ENCODE measurements at places on chromosomes 4 and X.

DNA sequence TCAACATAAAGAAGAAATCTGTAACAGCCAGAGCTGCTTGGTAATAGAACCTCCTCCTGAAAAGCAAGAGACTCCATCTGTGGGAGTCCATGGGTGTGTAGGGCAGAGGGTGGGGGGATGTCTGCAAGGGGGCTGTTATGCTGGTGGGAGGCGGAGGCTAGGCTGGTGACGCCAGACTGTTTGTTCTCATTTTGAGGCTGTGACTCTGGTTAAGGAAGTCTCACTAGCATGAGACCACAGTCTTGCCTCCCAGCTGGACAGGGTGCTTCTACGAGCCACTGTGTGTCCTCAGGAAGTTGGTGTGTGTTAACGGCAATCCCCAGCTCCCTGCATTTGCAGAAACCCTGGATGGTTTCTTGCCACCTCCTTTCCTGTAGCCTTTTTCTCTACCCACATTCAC is 79.8 kb downstream of the NSUN7 start:
- DNase-seq: no peak

DNA sequence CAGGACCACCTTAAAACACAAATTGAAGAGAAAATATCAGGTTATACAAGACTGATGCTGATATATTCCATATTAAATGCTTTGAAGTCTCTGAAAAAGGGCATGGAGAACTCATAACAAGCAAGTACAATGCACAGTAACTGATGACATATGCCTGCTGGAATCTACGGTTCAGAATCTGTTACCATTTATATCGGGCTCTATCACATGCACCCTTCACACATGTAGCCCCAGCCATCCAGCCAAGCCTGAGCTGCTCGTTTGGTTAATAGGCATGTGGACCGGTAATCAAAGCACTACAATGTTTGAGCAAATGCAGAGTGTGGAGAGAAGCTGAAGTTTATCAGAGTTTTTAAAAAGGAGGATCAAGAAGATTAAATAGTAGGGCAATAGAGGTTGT is 11.8 kb downstream of the COMMD8 start:
- DNase-seq: no peak

DNA sequence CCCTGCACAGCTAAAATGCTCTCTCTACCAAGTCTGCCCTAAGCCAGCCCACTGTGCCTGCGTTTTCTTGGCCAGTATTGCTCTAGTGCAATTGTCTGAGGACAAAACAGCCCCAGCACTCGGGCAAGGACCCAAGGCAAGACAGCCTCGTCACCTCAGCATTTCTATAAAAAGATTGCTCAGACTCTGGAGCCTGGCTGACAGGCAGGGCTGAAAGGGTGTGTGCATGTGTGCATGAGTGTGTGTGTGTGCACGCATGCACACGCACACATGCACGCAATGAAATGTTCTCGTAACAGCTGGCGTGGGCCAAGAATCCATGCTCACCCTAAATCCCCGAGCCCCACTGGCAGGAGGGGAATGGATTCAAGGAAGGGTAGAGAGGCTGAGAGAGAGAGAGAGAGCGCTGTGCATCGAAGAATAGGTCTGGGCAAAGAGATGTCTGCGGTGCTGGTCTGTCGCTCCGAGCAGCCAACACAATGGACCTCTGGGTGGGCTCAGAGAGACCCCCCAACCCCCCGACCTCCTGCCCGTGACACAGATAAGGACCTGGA is 579.2 kb downstream of the BCOR start:
- DNase-seq: no peak

GRCh38 chr4:143559757-143560147 is 46.2 kb downstream of the SMARCA5 start:
- no peak for DNase-seq

- no peak for DNase-seq
Observed at GRCh38 chr4:68599150-68599549, 23.0 kb upstream of the UGT2B17 start.

DNA sequence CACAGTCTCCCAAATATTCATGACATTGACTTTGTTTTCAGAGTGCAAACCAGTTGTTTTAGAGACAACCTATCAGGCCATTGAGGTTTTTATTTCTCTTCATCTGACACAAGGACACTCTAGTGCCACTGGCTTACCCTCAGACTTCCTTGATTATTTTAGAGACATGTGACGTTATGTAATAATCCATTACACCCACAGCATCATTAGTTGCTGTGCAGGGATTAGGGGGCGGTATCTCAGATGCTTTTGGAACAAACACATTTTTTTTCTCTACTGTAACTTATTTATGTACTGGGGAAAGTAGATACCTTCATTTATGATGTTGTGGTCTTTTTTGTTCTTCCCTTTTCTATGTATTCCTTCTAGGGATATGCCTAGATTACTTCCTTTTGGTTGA is 2293.1 kb downstream of the PCDH7 start:
- DNase-seq: no peak

GRCh38 chrX:47226071-47226470 is 6.7 kb upstream of the USP11 start:
- DNase-seq: no peak

- no peak for DNase-seq
Observed at GRCh38 chr4:118279328-118279727, 73.5 kb downstream of the PRSS12 start.

DNA sequence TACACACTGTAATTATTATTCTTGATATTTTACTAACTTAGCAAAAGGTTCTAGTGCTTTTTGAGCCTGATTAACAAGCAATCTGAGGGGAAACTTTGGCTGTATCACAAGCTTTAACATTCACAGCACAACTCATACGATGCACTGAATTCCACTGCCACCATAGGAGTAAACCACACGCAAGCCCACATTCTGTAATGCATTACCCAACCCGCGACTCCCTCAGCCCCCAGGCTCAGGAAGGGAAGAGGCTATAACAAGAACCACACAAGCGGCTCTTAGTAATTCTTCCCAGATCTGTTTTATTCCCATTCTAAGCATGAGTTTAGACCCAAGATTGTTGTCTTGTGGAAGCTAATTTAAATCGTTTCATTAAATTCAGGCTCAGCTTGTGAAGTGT is 138.5 kb upstream of the TBL1X start:
- no peak for DNase-seq

- DNase-seq: no peak
Observed at GRCh38 chrX:4930426-4930825, 1217.0 kb upstream of the PRKX start.

- DNase-seq: no peak
Observed at GRCh38 chr4:12924253-12924652, 559.9 kb downstream of the RAB28 start.

- DNase-seq: no peak
Observed at GRCh38 chr4:177376024-177376423, 66.2 kb downstream of the AGA start.

GRCh38 chr4:7629501-7630254 is 194.9 kb upstream of the PSAPL1 start:
- DNase-seq: no peak

DNA sequence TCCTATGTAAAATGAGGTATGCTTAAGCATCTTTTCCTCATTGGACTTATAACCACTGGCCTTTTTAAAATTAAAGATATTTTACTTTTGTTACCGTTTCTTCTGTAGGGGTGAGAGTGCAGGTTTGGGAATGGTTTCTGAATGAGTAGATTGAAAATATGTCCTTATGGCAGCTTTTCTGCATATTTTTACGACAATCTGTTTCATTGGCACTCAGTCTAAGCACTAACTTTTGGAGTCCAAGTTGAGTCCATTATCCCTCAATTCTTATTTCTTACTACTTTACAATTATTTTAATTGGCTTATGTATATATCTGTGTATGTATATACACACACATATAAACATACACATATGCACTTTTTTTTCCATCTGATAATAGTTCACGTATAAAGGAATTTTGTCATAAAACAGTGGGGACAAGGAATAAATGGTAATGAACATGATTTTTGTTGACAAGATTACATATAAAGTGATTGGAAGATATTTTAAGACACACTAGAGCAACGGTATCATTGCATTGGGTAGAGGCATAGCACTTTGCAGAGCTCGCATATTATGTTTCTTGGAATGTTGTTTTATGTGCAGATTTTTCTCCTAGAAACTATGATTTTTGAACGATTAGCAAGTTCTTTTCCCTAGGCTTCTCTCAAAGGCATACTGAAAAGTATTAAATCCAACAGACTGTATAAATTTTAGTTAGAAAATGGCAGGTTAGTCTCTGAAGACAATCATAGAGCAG is 133.0 kb downstream of the FAT4 start:
- no peak for DNase-seq

DNA sequence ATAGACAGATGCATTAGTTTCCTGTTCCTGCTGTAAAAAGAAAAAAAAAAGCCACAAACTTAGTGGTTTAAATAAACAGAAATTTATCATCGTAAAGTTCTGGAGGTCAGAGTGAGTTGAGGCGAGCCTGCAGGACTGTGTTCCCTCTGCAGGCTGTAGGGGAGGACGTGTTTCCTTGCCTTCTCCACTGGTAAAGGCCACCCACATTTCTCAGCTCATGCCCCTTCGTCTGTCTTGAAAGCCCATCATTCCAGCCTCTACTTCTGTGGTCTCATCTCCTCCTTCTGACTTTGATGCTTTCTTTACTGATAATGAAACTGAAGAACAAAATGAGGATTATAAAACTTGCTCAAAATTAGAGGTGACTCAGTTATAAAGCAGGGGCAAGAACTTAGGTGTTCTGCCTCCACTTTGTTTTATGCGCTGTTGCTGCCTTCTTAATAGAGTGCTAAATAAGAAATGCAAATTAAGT is 143.0 kb downstream of the STIM2 start:
- no peak for DNase-seq

DNA sequence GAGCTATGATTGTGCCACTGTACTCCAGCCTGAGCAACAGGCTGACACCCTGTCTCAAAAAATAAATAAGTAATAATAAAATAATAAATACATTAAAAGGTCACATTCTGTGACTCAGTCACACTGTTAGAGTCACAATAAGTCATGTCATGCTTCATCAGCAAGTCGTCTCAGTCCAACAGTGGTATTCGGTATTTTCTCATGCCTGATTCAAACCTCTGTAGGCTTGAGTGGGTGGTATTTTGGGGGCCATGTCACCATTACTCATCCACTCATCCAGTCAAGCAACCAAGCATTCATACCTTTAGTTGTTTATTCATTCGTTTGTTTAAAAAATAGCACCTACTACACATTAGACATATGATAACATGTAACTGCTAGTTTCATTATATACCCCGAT is 46.9 kb downstream of the SUPT20HL2 start:
- DNase-seq: no peak

DNA sequence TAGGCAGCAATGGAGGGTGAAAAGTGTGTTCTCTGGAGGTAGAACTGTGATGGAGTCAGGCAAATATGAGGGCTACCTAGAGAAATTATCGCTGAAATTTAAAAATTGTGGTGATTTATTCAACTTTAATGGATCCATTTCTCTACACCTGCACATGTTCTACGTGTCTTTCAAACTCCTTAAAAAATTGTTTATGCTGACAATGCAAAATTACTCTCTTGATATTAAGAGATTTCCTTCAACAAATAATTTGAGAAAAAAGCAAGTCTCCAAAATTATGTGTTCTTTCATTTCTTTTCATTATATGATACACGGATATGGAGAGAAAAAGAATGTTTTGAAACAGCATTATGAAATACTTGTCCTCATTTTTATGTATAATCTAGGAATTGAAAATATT is 1151.4 kb upstream of the PABPC4L start:
- DNase-seq: no peak

GRCh38 chrX:23820235-23820782 is 37.3 kb downstream of the SAT1 start:
- no peak for DNase-seq

- DNase-seq: no peak
Observed at GRCh38 chrX:97482666-97483300, 599.1 kb downstream of the RPA4 start.

- no peak for DNase-seq
Observed at GRCh38 chr4:66178906-66179305, 508.6 kb upstream of the EPHA5 start.

DNA sequence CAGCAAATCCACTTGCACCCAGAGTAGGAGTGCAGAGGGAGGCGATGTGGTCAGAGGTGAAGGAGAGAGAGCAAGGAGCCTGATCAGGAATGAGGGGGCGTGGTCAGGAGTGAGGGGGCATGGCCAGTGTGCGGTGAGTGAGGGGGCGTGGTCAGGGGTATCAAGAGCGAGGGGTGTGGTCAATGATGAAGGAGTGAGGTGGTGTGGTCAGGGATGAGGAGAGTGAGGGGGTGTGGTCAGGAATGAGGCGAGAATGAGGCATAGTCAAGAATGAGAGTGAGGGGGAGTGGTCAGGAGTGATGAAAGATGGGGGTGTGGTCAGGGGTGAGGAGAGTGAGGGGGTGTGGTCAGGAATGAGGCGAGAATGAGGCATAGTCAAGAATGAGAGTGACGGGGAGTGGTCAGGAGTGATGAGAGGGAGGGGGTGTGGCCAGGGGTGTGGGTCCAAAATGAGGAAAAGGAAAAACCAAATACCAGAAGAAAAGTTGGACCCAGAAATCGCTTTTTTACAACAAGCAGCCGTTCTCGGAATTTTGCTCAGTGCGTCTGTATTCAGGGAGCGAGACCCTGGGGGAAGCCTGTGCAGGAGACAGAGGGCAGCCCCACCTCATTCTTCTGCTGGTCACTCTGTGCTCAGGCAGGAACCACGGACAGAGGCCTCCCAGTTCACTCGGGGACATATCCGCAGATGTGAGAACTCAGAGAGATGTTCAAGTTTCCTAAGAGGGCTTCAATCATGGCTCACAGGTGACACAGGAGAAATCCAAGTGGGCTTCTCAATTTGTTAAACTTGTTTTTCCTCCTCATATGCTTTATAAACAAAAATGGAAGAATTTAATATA is 47.5 kb downstream of the MAGEA1 start:
- DNase-seq: no peak

- DNase-seq: no peak
Observed at GRCh38 chrX:40449956-40450706, 130.6 kb upstream of the ATP6AP2 start.

- DNase-seq: no peak
Observed at GRCh38 chr4:107131295-107131694, 95.2 kb upstream of the DKK2 start.

- DNase-seq: no peak
Observed at GRCh38 chr4:154854362-154854761, 73.3 kb downstream of the RBM46 start.

- DNase-seq: no peak
Observed at GRCh38 chr4:151541389-151542071, 132.6 kb downstream of the FHIP1A start.
